ENCODE measurements at places on chromosomes 5 and 9. TPM values are rescaled to one million over a fixed set of nuclear protein-coding genes. Genes with fewer than 3 reads are reported as not detected.

Gene OGN
- total RNA-seq, result not detected

DNA sequence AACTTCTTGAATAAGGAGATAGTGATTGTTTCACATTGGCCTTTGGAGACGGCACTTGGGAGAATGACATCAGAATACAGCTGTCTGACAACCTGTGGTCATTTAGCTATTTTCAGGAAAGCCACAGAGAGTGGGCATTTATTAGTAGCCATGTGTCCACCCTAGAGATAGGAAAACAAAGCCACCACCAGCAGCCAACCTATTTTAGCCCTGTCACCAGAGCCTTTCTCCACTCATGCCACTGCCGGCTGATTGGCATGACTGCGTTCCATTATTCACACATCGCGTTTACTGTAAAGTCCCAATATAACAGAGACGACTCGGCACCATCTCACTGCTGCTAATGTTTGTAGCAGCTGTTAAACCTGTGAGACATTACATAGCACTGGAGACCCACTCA is 330.1 kb downstream of the NDUFS4 start:
- H3K27me3 ChIP-seq, result no peaks in the 10 kb centered on the region
- H3K4me1 ChIP-seq, result peaks cover 5% of the 10 kb centered on the region
- H3K36me3 ChIP-seq, result no peaks in the 10 kb centered on the region

- no peaks in the 10 kb centered on the region for H3K27me3 ChIP-seq
- peaks cover 7% of the 10 kb centered on the region for H3K4me1 ChIP-seq
- peak; percentile 100 for DNase-seq
Observed at GRCh38 chr9:33264473-33265177, at the start of the genes BAG1 and CHMP5. Gene BAG1 (minus strand): TSS chr9:33264708. Gene CHMP5 (plus strand): TSS chr9:33265049. CDS start chr9:33265079, 30 bp downstream.

- H3K27ac ChIP-seq, result no peak overlapping the region
- no peak for DNase-seq
- no peaks in the 10 kb centered on the region for H3K27me3 ChIP-seq
- no peaks in the 10 kb centered on the region for H3K36me3 ChIP-seq
- no peak overlapping the region for H3K4me3 ChIP-seq
- H3K4me1 ChIP-seq, result no peaks in the 10 kb centered on the region
Observed at GRCh38 chr5:32325062-32325461, 12.3 kb upstream of the MTMR12 start.

- DNase-seq, result no peak
- H3K27ac ChIP-seq, result no peak overlapping the region
- H3K27me3 ChIP-seq, result no peaks in the 10 kb centered on the region
- H3K36me3 ChIP-seq, result no peaks in the 10 kb centered on the region
Observed at GRCh38 chr9:79693750-79694149, 122.0 kb downstream of the TLE4 start.

All from endodermal cell (in vitro differentiated cells).